H1 (cell line): ENCODE measurements at places on chromosomes 2 and 18.

- no peak for DNase-seq
Observed at GRCh38 chr2:198456418-198456817, 652.0 kb downstream of the PLCL1 start.

DNA sequence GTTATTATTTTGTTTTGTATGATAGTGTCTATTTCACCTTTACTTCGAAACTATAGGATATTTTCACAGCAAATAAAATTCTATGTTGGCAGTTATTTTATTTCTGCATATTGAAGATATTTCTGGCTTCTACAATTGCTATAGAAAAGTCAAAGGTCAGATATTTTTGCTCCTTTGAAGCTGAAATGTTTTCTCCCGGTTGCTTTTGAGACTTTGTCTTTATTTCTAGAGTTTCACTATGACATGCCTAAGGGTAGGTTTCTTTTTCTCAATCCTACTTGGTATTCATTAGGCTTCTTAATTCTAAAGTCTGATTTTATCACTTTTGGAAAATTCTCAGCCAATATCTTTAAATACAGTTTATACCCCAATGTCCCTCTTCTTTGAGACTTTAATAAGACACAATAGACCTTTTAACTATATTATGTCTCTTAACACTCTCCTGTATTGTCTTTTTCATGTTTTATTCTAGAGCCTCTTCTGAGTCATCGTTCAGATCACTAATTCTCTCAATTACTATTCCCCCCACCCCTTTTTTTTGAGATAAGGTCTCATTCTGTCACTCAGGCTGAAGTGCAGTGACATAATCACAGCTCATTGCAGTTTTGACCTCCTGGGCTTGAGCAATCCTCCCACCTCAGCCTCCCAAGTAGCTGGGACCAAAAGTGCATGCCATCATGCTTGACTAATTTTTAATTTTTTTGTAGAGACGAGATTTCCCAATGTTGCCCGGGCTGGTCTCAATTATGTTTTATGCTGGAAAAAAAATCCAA, 50.5 kb downstream of the USP37 start:
- DNase-seq, result no peak

DNA sequence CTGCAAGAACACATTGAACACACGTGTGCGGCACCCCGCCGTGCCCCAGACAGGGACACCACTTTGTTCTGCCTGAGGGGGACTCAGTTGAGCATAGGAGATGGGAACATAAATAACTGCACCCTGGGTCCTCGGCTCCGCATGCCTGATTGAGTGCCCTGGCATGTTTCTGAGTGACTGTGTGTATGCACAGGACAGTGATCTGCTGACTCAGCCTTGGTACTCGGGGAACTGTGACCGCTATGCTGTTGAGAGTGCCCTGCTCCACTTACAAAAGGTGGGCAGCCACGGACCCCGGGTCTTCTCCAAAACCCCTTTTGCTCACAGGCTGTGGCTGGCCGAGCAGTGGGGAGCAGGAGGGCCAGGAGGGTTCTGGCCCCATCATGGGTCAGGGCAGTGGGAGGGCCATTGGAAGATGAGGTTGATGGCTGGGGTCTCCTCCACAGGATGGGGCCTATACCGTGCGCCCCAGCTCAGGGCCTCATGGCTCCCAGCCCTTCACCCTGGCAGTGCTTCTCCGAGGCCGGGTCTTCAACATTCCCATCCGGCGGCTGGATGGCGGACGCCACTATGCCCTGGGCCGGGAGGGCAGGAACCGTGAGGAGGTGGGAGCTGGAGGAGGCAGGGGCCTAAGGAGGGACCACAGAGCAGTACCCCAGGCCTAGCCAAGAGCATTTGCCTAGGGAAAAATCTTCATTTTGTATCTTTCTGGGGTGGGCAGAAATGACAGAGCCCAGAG, 16.9 kb downstream of the SH2D6 start:
- DNase-seq, result no peak

- DNase-seq, result no peak
Observed at GRCh38 chr18:79616651-79617510, 62.7 kb upstream of the CTDP1 start.
